ENCODE measurements at places on chromosomes 5 and 9.

DNA sequence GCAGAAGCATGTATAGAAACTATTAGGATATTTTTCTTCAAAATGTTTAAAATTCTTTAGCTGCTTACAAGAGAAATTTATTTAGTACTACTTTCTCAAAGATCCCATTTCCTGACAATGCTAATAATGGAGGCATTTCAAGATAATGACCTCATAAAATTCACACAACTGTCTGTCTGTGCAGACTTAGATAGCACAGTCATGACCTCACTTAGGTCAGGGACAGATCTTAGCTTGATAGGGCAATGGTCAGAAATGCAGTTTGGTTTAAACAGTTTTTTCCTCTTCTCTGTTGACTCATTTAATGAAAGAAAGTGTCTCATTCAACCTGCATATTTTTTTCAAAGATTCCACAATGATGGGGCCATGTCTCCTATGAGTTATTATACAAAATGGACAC, 128.4 kb downstream of the GRIA1 start:
- no peak for DNase-seq

DNA sequence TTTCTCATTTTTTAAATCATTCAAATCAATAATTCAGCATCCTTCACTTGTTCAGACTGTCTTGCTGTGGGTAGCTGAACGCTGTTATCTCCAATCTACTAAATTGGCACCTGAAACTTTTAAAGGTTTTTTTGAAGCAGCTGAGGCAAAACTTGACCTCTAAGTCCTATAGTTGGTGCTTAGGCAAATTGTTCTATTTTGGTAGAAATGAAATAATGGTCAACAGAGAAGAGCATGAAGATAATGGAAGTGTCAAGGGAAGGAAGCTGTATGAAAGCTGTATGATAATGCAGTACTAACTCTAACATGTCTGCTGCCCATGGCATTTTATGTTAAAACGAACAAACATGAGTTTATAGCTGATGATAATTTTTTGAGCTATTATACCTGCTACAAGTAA, 138.0 kb downstream of the GDNF start:
- DNase-seq, result no peak

- no peak for DNase-seq
Observed at GRCh38 chr5:112355058-112355685, 63.9 kb downstream of the EPB41L4A start.

DNA sequence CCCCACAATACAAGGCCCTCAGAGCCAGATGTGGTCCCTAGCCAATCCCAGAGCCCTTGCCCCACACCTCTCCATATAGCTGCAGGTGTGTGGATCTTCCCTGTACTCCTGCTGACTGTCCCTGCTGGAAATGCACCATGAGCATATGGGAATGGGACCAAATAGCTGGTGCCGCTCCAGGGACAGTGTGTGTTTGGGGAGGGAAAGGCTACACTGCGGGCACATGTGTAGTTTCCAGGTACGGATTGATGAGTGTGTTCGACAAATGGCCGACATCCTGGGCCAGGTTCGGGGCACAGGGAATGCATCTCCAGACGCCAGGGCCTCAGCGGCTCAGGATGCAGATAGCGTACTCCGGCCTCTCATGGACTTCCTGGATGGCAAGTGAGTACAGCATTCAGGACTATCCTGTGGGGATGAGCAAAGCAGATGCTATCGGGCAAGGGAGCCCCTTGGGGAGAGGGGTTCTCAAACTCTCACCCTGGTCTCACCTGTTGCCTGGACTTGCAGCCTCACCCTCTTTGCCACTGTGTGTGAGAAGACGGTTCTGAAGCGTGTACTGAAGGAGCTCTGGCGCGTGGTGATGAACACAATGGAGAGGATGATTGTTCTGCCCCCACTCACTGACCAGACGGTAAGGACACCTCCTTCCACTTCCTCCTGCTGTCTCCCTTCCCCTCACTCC, 91.1 kb upstream of the RUSC2 start:
- no peak for DNase-seq

DNA sequence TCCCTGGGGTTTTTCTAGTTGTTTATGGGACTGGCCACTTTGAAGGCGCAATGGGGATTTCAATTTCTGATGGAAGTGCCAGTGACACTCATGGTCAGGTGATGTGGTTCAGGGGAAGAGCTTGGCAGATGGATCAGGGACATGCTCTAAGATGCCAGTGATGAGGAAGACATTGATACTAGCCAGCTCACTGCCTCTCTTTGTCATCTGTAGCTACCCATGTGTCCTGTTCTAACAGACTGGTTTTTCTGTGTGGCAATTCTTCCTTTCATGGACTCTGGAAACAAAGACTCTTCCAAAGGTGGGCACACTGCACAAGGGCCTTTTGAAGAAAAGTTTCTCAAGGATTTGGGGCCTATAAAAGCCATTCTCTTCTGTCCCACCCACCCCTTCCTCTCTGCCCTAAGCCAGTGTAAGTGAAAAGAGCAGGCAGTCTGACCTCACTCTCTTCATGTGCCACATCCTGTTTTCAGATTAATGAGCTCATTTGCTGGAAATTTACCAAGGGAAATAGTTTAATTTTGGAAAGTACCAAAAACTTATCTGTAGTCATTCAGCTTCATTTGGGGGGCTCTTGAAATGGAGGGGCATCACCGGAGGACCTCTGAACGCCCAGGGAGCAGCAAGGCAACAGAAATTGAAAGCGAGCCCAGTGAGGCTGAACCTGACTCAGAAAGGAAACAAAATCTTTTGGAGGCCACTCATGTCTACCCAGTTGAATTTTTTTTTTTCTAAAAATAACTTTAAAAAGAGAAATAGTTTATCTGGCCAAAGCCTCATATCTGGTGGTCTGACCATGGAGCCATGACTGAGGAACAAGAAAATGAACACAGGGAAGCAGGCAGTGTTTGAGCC, 4.9 kb upstream of the TRAF1 start:
- DNase-seq, result no peak

- DNase-seq, result peak; percentile 72
Observed at GRCh38 chr9:91536211-91536691, 112.6 kb upstream of the NFIL3 start.

GRCh38 chr5:57842364-57843058, 359.9 kb upstream of the ACTBL2 start:
- DNase-seq, result no peak
